D721Med (cell line): ENCODE measurements at places on chromosomes 1 and 21.

DNA sequence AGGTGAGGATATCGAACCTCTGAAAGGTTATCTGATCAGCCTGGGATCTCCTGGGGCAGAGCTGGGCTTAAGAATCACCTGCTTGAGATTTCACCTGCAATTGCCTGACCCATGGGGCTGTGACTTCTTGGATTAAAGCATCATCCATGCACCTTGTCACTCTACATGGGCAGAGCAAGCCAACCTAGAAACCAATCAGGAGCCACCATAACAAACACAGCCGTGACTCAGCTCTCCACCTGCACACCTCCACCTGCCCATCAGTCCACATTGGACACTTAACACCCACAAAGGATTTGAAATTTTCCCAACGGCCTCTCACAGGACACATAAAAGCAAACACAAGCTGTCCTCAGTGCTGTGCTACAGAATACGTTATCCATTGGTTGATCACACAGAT lies 35.1 kb upstream of the ETS2 start:
- DNase-seq, result no peak

GRCh38 chr1:90509225-90510048 lies 207.7 kb downstream of the BARHL2 start:
- no peak for DNase-seq

- DNase-seq, result no peak
Measured at GRCh38 chr1:223659711-223660110, 5.8 kb downstream of the CAPN8 start.

DNA sequence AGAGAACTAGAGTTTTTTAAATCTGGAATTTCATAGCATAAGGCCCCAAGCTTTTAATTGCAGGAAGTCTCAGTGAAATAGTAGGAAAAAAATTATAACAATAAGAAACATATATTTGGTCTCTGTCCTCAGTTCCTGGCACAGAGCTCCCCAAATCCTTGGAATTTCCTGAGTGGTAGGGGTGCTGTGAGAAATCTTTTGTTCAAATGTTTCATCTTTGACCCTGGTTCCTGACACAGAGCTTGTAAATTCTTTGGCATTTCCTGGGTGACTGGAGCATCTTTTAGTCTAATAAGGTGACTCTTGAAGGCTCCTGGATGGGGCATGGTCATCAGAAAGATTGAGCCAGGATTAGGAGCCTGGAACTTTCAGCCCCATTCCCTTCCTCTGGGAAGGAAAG lies 225.7 kb upstream of the AJAP1 start:
- DNase-seq, result no peak

GRCh38 chr1:82507011-82507410 lies 706.3 kb downstream of the ADGRL2 start:
- DNase-seq, result no peak
